ENCODE measurements at places on chromosomes 7 and 10. TPM values are rescaled to one million over a fixed set of nuclear protein-coding genes. Genes with fewer than 3 reads are reported as not detected.

The SPDYE2 gene
- not detected for total RNA-seq

The COG5 gene
- 90.5 TPM for total RNA-seq

The CLCN1 gene
- not detected for total RNA-seq

The SLC18A3 gene
- not detected for total RNA-seq

- no peak for DNase-seq
- peaks cover 20% of the 10 kb centered on the region for H3K27me3 ChIP-seq
- H3K27ac ChIP-seq: no peak overlapping the region
- H3K36me3 ChIP-seq: no peaks in the 10 kb centered on the region
- H3K4me1 ChIP-seq: no peaks in the 10 kb centered on the region
Observed at GRCh38 chr10:43286076-43286805, 19.4 kb upstream of the RASGEF1A start.

- H3K36me3 ChIP-seq: no peaks in the 10 kb centered on the region
- no peak for DNase-seq
- no peak overlapping the region for H3K27ac ChIP-seq
- peaks cover 12% of the 10 kb centered on the region for H3K4me1 ChIP-seq
Observed at GRCh38 chr10:74957285-74957961, 131.0 kb downstream of the KAT6B start.

DNA sequence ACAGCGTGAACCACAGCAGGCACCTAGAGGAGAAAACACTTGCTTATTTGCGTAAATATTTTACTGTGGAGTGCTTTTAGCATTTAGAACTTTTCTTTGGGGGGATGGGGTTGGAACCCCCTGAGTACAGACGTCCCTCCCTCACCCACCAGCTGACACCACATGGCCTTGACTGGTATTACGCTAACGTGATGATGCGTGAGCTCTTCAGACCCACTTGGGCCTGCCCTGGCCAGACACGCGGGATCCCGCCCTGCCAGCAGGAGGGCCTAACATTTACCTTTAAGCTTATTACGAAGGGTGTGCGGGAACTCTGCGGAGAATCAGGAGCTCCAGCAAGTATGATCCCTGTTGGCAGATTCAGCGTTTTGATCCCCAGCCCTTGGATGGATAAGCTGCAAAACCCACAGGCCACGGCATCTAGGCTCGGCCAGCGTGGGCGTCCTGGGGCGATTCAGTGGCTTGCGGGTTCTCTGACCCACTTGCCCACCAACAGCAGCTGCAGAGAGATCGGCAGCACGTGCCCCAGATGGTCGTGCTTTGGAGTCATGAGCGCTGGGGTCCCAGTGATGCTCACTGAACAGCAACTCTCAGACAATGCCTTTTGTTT is 545.5 kb upstream of the FOXK1 start:
- H3K27me3 ChIP-seq: no peaks in the 10 kb centered on the region
- peaks cover 11% of the 10 kb centered on the region for H3K4me1 ChIP-seq

DNA sequence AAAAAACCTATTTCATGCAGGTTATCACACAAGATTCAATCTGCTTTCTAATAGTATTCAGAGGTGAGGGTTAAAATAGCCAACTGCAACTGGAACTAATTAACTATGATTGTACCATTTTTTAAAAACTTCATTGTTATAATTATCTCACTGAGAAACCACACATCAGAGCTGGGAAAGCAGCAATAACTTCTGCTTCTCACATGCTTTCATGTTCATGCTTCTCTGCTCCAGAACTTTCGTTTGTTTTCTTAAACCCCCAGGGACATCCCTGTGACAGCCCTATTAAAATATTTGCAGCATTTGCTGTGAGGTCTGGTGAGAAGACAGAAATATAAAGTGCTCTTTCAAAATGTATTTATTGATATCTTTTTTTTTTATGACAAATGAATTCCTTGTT is 389.0 kb upstream of the SORCS1 start:
- DNase-seq: no peak
- H3K36me3 ChIP-seq: no peaks in the 10 kb centered on the region
- H3K27me3 ChIP-seq: no peaks in the 10 kb centered on the region
- H3K27ac ChIP-seq: no peak overlapping the region

DNA sequence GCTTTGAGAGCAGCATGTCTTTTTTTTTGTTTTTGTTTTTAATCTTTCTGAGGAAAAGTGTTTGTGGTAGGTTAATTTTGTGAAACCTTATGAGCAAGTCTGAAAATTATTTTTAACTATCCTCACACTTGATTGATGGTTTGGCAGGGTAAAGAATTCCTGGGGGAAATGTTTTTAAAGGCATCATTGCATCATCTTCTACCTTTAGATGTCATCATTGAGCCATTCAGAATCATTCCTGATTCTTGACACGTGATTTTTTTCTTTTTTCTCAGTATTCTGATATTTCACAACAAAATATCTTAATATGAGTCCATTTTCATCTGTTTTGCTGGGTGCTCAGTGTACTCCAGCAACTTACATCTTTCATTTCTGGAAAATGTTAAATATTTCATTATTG is 28.3 kb downstream of the PALS2 start:
- H3K27ac ChIP-seq: no peak overlapping the region
- no peaks in the 10 kb centered on the region for H3K36me3 ChIP-seq
- H3K4me1 ChIP-seq: peaks cover 5% of the 10 kb centered on the region
- no peak for DNase-seq
